ENCODE measurements at places on chromosomes 6 and 20.

GRCh38 chr20:9412309-9412708 lies 102.1 kb upstream of the LAMP5 start:
- DNase-seq: no peak

DNA sequence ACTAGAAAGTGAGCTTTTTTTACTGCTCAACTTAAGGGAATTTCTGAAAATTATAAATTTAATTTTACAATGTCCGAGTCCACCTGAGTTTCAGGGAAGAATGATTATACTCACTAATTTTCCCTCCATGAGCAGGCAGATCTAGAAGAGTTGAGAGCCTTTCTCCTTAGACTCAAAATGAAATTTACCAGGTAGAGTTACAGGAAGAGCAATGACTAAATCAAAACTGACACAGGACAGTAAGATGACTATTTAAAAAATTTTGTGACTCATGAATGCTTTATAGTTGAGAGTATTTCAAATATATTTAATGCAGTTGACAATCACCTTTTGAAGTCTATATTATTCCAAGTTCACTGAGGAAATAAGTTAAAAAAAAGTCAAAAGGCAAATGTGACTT lies 198.1 kb upstream of the NRSN1 start:
- no peak for DNase-seq

DNA sequence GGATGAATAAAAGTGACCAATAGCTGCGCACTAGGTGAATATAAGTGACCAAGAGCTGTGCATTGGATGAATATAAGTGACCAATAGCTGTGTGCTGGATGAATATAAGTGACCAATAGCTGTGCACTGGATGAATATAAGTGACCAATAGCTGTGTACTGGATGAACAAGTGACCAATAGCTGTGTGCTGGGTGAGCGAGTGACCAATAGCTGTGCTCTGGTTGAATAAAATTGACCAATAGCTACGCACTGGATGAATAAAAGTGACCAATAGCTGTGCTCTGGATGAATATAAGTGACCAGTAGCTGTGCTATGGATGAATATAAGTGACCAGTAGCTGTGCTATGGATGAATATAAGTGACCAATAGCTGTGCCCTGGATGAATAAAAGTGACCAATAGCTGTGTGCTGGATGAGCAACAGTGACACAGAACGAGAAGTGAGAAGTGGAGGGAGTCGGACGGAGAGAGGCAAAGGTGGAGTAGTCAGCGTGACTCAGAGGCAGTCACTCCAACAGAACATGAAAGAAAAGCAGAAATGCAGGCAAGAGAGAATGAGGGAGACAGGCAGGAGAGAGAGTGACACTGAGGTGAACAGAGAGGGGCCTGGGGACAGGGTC lies 38.5 kb downstream of the RBM38 start:
- no peak for DNase-seq

DNA sequence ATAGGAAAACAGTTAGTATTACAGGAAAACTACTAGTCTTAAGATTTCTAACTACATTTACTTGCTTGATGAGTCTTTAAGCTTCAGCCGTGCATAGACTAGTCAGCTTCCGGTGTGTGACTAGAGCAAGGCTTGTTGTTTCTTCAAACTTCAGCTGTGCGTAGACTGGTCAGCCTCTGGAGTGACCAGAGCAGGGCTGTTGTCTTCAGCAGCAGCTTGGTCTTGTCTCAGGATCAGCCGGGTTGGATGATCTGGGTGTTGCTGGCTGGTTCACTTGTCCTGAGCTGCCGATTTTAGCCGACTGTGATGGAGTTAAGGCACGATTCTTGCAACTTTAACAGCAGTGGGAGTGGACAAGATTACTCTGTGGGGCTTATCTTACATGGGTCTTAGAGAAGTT lies 44.7 kb downstream of the HLA-C start:
- DNase-seq: no peak

DNA sequence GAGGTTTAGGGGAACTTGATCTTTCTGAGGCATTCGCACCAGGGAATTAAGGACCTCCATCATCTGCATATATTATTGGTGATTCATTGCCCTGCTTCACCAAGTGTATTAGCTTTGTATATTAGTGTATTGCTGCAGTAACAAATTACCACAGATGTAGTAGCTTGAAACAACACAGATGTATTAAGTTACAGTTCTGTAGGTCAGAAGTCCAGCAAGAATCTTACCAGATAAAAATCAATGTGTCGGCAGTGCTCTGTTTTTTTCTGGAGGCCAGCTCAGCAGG lies 65.8 kb downstream of the HMGN3 start:
- no peak for DNase-seq

DNA sequence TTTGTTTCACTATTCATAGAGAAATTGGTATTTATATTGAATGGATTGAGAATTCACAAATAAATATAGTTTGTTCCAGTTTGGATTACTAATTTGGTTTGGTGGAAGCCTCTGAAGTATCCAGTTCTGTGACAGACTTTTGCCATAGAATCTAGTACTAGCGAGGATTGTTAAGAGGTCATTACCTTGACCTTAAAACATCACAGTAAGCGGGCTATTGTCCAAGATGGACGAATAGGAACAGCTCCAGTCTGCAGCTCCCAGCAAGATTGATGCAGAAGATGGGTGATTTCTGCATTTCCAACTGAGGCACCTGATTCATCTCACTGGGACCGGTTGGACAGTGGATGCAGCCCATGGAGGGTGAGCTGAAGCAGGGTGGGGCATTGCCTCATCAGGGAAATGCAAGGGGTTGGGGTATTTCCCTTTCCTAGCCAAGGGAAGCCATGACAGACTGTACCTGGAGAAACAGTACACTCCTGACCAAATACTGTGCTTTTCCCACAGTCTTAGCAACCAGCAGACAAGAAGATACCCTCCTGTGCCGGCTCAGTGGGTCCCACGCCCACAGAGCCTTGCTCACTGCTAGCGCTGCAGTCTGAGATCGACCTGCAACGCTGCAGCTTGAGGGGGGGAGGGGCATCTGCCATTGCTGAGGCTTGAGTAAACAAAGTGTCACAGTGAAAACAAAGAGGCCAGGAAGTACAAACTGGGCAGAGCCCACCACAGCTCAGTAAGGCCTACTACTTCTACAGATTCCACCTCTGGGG lies 66.4 kb upstream of the NEDD9 start:
- DNase-seq: no peak
